Stromal cell of bone marrow (primary cell): ENCODE measurements at places on chromosomes 7 and 10.
A peak's percentile ranks its signal among the peaks of the same experiment; 100 is the strongest.

- no peak for DNase-seq
Measured at GRCh38 chr10:112369495-112370423, 4.2 kb upstream of the ACSL5 start.

GRCh38 chr7:33905389-33906032 is at the start of gene BMPER:
Gene BMPER (plus strand): TSS chr7:33905539. CDS start chr7:33905614, 75 bp downstream.
- DNase-seq = no peak

DNA sequence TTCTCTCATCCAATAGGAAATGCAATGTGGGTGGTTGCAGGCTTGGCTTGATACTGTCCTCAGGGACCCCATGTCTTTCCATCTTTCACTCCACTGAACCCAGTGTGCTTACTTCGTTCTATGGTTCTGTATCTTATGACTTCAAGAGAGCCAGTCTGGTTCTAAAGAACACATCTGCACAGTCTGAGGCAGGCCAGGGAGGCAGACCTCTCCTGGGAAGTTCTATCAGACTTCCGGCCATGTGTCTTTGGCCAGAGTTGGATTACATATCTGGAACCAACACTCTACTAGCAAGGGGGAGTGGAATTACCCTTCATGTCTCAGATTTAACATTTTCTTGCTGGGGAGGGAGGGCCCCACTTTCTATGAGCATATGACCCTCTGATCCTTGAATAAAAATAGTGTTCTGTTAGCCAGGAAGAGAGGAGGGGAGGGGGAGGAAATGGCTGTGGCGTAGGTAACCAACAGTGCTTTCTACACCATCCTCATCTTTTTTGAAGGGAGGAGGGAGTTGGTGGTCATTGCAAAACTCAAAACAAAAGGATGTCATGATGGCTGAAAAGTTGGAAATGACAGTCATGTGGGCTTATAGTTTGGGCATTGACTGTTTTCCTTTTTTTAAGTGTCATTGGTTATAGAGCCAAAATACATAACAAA is 370.2 kb downstream of the GATA3 start:
- no peak for DNase-seq

DNA sequence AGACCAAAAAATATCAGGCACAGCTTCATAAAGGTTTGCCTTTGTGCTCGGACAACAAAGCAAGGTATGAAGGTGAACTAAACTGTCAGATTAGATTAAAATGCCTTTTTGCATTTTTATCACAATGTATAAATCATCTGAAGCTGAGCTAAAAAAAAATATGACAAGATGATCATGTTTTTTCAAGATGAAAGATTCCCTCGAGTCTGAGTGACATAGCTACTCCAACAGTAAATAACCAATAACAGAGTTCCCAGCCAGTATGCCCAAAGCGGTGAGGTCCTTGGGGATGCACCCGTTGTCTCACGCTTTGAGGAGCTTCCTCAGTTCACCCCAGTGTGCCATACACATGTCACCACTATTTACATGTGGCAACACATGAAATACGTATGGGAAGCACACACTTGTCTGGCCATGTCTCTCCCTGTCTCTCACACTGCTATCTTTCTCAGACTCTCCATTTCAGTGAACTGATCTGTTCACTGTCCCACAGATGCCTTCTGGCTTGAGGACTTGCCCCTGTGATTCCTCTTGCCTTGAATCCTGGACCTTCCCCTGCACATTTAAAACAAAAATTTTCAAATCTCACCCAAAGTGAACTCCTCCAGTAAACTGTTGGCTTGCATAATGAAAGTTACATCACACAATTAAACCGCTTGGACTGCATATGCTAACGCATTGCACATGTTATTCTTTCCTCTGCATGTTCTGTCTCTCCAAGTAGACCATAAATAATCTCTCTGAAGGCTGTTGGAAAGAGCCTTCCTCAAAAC is 2.6 kb upstream of the PIK3CG start:
- DNase-seq = peak; percentile 21

DNA sequence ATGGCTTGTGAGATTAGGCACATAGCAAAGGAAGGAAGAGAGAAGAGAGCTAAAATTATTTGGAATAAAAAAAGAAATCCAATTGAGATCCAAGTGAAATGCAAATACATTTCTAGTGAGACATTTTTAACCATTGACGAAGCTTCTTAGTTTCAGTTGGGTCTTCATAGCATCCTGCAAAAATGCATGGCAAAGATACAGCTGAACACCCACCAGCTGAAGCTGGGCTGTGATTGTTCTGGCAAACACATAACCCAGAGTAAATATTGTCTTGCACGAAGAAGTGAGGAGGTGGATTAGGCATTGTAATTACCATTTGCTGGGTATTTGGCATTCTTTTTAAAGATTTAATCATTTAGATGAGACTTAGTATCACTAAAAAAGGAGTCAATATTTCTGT is 409.4 kb downstream of the GRM8 start:
- DNase-seq = no peak

GRCh38 chr10:98312822-98313221 is 44.8 kb upstream of the LOXL4 start:
- DNase-seq = no peak

DNA sequence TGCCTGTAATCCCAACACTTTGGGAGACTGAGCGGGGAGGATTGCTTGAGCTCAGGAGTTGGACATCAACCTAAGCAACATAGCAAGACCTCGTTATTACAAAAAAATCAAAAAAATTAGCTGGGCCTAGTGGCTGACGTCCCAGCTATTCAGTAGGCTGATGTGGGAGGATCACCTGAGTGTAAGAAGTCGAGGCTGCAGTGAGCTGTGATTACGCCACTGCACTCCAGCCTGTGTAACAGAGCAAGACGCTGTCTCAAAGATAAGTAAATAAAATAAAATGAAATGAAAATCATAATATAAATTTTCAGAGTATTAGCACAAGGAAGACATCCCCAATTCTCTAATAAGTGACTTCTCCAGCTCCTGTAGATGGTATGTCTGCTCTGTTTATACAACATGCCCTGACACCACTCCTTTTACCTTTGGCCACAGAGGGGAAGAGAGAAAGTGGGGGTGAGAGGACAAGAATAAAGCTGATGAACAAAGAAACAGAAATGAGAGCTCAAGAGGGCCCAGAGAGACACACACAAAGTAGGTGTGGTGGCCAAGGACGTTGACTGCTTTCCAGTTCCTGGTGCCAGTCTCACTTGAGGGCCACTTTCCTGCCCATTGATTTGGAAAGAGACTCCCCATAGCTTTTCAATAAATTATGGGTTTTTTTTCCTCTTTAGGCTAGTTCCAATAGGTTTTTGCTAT is 62.9 kb downstream of the PTTG1IP2 start:
- no peak for DNase-seq

GRCh38 chr10:123778719-123779517 is 112.7 kb downstream of the CPXM2 start:
- DNase-seq = no peak

GRCh38 chr7:41403291-41403690 is 299.6 kb downstream of the INHBA start:
- no peak for DNase-seq
